RCC 7860 (cell line): ENCODE measurements at places on chromosomes 13 and 19.

GRCh38 chr19:1173159-1173844 lies 766 bp downstream of the SBNO2 start:
- peak; percentile 7 for DNase-seq

DNA sequence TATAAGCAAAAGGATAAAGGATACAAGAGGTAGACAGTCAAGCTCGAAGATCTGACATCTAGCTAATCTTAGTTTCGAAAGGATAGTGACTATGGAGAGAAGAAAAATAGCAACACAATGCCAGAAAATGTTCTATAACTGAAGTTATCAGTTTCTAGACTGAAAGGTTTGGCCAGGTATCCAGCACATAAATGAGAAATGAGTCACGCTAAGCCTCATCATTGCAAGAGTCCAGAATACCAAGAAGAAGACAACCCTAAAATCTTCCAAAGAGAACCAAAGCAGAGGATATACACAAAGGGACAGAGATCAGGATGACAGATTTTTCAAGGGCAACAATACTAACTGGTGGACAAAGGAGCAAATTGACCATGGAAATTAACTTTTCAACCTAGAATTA lies 237.0 kb downstream of the POSTN start:
- DNase-seq, result no peak

DNA sequence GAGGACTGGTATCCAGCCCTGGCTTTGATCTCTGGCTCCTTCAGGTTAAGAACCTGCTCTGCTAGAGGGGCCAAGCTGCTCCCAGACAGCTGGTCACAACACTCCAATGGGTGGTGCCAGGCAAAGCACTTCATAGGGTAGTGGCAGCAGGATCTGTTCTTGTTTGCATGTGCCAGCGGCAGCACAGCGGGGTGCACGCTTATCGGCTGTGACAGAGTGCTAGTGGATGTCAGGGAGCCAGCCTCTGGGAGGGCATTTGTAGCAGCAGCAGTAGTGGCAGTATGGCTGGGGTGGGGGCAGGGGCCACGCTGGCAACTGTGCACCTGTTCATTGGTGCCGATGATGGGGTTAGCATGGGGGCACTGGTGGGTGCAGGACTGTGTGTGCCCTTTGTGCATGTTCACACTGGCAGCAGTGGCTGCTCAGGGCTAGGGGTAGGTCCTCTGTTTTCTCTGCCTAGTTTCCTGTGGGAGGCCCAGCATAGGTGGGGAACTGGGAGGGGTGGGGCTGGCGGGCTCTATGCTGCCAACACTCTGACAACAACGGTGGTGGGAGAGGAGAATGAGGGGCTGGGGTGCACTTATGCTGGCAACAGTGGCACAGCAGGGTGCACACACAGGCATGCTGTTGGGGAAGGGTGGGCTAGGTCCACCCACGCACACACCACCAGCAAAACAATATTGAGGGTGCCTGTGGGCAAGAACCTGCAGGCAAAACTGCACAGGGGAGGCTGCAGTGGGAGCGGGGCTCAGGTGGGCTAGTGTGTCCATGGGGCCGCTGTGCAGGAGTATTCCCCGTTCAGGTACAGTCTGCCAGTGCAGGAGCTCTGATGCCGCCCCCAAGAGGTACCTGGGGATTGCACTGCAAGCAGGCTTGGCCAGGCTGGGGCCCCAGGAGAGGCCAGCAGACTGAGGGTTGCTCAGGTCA lies 19.3 kb downstream of the AP1M1 start:
- no peak for DNase-seq

DNA sequence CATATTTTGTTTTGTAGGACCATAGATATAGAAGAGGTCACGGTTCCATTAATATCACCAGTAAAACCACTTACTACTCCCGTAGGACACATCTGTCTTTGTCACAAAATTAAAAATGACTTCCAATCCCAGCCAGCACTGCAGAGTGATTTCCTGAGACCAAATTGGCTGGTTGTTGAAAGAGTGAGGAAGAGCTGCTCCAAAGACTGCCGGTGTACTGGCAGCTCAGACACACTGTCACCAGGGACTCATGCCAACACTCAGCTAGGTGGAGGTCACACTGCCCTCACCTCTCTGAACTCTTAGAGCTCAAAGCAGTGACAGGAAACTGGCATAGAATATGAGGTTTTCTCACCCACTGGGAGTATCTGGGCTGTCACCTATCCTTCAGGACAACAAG lies 52.1 kb downstream of the FLT1 start:
- DNase-seq, result no peak

- DNase-seq, result no peak
These were observed 35.1 kb downstream of the RNF6 start for GRCh38 chr13:26186995-26187394.

DNA sequence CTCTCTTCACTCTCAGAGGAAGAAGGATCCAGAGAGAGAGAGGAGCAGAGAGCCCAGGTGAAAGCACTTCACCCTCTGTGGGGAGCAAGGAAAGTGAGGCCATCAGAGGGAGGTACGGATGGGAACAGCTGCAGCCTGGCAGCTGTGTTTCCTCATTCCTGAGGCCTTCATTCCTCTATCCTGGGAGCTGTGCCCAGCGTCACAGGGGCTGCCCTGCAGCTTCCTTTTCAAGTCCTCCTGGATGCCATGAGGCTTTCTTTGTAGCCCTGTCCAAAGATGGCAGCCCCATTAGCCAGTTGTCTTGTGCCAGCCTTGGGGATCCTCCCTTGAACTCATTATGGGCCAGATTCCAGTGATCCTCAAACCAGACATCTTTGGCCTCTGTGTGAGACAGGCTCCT lies 76.8 kb upstream of the PCDH8 start:
- no peak for DNase-seq

DNA sequence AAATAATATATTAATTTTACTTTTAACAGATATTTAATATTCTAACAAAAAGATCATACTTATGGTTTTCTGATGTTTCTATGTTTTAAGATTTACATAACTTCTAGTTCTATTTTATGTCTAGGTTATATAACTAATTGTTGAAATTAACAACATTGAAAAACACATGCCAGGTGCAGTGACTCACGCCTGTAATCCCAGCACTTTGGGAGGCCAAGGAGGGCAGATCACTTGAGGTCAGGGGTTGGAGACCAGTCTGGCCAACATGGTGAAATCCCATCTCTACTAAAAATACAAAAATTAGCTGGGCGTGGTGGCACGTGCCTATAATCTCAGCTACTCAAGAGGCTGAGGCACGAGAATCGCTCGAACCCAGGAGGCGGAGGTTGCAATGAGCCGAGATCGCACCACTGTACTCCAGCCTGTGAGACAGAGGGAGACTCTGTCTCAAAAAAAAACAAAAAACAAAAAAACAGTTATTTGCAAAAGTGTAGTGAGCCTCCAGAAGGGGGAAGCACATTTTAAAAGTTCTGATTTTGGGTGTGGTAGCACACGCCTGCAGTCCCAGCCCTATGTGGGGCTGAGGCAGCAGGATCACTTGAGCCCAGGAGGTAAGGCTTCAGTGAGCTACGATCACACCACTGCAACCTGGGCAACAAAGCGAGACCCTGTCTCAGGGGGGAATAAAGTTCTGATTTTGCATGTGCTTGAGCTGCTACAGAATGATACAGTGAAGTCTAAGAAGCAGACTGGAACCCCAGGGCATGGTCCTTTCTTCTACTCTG lies 18.7 kb downstream of the MIPEP start:
- DNase-seq, result no peak
